ENCODE measurements at places on chromosomes 7 and 10.

GRCh38 chr7:113763226-113763625, 155.6 kb downstream of the PPP1R3A start:
- DNase-seq, result no peak

- peak; percentile 38 for DNase-seq
These were observed 2.3 kb downstream of the HNRNPA2B1 start for GRCh38 chr7:26198133-26198780.

DNA sequence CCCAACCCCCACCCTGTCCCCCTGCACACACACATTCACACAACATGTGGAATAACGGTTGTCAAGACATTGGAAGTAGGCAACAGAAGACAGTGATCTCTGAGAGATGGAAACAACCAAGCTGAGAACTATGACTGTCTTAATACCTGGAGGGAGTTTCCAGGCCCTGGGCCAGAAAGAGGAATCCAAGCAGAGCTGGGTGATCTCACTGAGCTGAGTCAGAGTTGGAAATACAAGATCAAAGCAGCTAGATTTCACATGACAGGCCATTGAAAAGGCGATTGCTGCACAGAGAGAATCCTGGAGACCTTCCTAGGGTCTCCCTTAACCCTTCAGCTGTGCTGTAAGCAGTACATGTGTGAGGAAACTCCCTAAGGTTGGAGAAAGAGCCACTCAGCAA, 165.8 kb upstream of the PRSS1 start:
- no peak for DNase-seq

DNA sequence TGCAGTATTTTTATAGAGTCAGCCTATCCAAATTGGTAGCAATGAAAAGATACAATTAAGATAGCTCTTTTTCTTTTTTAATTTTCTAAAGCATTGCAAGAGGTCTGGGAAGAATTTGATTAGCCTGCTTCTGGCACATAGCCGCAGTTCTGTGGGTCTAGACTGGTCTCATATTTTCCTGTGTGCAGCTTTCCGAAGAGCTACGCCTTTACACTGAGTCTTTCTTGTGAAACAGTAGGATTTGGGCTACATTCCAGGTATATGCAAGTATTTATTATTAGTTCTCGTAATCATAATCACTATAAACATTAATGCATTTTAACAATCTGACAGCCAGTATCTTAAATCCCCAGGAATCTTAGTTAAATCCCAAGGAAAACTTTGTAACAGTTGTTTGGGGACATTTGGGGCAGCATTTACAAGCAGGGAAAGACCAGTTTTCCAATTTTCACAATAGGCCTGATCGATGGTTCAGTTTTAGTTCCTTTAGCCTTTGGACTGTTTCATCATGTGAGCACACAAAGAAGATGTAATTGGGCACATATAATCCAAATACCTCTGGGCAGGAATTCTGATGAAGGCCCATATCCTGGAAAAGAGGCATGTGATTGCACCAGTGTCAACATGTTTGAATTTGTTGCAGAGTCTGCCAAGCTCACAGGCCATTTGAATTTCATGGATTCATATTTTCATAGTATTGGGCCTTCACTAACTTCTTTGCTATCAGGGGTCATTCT, 287.3 kb downstream of the INHBA start:
- DNase-seq, result no peak

DNA sequence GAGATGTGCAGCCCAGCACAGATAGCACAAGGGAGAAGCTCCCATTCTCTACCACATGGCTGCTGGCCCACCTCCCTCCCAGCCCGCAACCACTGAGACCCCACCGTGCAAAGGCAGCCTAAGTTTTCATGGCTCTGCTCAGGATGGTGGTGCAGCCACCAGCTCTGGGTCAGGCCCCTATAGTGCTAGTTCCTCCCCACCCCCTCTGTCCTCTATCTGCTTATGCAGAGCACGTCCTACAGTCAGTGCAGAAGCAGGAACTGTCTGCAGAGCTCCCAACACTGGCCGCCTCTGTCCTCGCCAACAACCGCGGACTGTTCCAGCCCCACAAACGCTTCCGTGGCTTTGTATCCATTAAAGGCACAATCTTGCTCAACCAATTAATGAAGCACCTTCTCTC, 278.9 kb downstream of the GRID1 start:
- no peak for DNase-seq

- no peak for DNase-seq
These were observed 213.8 kb downstream of the COBL start for GRCh38 chr7:51102828-51103227.

All from NCI-H1417 (cell line).